Right ventricle myocardium superior (tissue), 1 donor: ENCODE measurements at places on chromosomes 1 and 21.

DNA sequence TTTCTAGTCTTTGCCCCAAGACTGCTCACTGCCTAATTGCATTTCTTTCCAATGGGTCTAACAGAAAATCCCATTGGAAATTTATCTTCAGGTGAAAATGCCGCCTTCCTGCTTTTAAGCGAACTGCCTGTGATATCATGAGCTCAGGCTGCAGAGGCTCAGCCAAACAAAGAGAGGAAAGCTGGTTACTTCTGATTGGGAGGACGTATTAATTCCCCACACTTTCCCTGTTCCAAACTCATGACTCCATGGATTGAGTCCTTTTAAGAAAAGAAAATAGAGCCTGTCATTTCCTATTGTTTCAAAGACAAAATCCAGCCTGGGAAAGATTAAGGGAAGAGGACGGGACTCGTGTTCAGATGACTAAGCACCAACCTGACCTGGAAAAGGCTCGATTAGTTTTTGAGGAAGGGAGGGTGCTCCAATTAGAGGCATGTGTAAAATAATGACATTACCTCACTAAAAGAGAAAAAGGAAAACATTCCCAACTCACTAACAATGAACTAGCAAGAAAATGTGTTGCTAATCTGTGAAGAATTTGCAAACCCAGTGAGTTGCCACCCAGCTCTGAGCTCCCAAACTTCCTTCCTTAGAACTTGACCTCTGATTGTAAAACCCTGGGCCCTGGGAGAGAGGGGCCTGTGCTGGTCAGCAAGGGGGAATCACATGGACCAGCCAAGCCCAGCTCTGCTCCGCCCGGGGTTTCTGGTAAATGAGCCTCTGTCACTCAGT, 61.2 kb downstream of the TCP10L start:
- DNase-seq: peak; percentile 61

- DNase-seq: no peak
These were observed 1.1 kb upstream of the PLCH2 start for GRCh38 chr1:2474933-2475371.

GRCh38 chr1:154589780-154590179, 18.2 kb downstream of the ADAR start:
- DNase-seq: no peak

DNA sequence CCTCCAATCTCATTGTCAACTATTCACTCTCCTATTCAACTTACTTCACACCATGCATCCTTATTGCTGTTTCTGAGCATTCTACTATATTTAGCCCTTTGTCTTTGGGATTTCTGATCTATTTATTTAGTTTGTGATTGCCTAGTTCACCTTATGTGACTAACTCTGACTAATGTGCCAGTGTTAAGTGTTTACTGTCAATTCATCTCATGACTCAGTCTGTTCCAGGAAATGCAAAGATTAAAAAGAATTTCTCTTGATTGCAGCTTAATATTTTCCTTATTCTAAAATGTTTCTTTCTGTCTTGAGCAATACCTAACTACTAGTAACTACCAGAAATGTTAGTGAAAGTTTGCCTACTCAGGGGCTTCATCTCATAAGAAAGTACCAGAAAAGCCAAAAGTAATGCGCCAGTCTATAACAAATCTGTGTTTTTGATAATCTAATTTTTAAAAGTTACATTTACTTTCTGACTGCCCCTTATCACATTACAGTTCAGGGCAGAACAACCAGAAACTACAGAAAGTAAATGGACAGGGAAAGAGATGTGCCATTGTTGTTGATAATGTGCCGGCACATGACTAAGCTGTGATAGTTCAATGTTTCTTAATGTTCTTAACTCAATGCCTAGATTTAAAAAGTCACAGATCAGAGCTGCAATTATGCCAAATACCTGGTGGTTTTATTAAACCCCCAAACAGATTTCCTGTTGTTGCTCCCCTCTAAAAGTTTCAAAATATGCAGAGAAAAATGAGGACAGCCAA, 556.5 kb downstream of the PTBP2 start:
- DNase-seq: no peak

- DNase-seq: no peak
These were observed 153.3 kb upstream of the C8B start for GRCh38 chr1:57118948-57119603.

DNA sequence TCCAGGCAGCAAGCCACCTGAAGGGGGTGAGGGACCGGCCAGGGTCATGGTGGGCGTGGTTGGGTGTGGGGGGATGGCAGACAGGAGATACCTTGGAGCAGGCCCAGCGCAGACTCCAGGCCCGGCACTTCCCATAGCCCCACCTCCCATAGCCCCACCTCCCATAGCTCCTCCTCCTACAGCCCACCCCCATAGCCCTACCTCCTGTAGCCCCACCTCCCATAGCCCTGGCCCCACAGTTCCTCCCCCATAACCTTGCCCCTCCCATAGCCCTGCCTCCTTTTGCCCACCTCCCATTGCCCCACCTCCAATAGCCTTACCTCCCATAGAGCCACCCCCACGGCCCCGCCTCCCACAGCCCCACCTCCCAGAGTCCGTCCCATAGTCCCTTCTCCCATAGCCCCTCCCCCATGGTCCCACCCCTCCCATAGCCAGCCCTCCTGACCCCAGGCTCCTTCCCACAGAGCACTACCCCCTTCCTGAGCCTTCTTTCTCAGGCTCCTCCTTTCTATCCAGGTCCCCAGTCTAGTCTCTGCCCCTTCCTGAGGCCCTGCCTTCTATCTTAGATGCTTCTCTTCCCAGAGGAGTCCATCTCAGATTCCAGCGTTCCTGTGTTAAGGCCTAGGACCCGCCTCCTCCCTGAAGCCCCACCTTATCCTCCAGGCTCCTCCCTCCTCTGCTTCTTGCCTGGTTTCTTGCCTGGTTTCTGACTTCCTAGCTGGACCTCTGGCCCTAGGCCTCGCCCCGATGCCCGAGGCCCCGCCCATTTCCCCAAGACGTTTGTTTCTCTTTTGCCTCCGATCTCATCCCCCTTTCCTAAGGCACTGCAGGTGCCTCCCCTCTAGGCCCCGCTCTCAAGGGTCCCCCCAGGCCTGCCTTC, 46.8 kb downstream of the PTPRU start:
- DNase-seq: peak; percentile 62

GRCh38 chr1:53470584-53470983, 11.4 kb downstream of the DMRTB1 start:
- DNase-seq: no peak

- DNase-seq: peak; percentile 79
These were observed 32.6 kb downstream of the UTP25 start for GRCh38 chr1:209860293-209860881.
